ENCODE measurements at places on chromosomes 13 and 19.

DNA sequence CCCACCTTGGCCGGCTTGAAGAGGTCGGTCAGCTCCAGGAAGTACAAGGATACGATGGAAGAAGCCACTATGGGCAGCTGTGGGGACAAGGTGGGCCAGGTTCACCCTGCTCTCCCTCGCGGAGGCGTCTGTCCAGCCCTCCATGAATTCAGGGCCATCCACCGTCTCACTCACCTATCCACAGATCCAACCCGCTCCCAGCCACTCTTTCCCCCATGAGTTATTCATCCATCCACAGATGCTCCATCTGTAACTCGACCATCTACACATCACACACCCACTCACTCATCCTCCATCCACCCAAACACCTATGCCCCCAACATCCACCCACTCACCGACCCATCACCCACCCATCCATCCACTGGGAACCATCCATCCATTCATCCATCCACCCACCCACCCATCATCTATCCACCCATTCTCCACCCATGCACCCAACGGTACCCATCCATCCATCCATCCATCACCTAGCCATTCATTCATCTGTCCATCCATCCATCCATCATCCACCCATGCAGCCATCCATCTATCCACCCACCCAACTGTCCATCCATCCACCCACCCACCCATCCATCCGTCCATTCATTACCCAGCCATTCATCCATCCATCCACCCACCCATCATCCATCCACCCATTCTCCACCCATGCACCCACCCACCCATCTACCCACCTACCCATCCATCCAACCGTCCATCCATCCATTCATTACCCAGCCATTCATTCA is 5.8 kb downstream of the PLPPR3 start:
- DNase-seq = no peak

- no peak for DNase-seq
Measured at GRCh38 chr13:99265162-99265800, 7.1 kb upstream of the GPR18 start.

DNA sequence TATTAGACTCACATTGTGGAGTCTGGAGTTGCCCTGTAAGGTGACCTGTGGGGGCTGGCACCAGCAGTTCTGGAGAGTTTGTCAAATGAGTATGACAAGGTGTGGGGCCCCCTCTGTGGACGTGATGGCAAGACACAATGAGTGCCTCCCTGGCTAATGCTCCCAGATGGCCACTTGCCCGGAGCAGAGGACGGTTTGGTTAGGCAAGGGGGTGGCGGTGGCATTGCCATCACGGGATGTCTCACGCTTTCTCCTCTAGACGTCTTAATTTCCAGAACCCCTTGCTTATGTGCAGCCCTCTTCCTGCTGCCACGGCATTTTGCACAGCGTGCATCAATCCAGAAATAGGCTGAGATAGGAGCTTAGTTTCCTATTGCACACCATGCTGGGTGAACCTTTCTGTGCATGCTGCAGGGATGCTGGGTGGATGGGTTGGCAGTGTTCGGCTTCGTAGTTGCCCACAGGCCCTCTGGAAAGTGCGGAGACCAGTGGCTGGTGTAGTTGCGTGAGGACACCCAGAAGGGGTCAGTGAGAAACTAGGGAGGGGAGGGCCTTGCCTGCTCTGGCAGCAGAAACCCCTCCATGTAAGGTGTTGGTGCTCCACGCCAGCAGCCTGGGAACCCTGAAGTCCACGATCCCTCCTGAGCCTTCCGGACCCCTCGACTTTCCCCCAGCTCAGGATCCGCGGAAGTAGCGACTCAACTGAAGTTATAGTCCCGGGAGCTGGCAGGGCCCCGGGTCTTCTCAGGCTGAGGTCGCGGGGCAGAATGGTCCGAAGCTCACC is 18.1 kb upstream of the LRP3 start:
- DNase-seq = peak; percentile 41

DNA sequence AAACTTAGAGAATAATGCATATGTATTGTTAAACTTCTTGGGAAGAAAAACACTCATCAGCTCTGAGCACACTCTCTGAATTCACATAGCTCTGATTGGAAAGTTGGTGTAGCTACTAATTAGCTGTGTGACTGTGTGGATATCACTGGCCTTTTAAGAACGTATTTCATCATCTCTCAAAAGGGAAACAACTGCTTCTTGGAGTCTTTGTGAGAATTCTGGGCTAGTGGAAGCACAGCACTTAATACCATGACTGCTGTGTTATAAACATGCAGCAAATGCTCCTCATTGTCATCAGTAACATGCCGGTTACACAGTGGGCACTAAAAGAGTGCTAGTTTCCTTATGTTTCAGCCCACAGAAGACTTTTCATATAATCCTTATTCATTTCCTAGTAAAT is 220.9 kb upstream of the CSNK1A1L start:
- no peak for DNase-seq

DNA sequence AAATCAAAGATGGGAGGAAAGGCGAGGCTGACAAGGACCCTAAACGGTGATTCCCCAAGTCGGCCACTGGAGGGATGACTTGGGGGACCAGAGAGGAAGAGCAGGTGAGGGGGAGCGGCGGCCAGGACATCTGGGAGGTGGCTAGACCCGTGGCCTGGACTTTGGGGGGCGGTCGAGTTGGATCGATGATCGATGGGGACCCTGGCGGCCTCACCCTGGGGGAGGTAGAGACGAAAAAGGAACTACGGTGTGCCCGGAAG is 7.7 kb upstream of the CIRBP start:
- DNase-seq = no peak

DNA sequence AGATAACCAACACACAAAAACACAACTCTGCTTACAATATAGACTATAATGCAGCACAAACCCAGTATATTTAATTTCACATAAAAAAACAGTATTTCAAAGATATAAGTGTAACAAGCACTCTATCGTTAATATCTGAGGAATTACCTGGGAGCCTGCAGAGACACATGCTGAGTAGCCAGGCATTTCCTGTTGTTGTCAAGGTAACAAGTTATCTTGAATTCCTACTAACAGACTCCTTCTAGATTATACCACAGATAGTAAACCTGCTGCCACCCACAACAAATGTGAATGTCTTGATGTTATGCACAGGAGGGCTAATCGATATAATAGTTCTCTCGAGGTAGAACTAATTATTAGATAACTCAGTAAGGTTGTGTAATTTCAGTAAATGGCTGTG is 826.0 kb upstream of the PRR20A start:
- no peak for DNase-seq

GRCh38 chr13:43347877-43348276 is 324.5 kb downstream of the DNAJC15 start:
- DNase-seq = no peak

DNA sequence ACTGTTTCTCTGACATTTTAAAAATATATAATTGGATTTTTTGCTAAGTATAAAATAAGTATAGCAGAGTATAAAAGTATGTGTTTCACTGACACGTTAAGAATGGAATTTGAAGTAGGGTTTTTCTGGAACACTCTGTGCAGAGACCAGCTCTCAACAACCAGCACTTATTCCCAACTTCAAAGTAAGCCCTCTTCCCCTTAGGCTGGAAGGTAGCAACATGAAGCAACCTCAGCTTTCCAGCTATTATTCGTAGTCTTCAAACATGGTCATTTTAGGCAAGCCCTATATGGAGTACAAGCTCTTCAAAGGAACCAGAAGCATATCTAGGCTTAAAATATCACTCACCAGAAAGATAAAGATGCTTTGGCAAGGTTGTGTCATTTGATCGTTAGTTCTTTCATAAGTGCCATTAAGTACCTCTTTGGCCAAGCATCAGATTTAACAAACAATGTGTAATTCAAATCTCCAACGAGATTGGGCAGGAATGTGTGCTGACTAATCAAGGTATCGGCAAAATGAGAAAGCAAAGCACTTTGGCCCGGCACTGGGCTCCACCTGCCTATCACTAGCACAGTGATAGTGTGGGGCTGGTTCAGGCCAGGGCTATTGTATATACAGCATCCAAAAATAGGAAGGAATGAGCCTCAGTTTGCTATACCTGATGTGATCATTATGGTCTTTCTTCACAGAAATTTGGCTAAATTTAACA is 95.9 kb upstream of the FREM2 start:
- DNase-seq = no peak

DNA sequence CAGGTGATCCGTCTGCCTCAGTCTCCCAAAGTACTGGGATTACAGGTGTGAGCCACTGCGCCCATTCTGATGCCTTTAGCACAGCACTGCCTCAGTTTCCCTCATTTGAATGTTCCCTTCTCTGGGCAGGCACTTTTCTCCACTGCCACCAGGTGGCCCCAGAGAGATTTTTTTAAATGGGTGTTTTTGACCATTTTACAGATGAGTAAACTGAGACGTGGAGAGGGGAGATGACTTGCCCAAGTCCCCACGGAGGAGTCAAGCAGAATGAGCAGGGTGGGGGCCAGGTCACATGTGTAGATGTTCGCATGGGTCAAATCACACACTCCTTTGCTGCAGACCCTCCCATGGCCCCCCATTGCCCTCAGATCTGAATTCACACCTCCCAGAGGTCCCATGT is 3.2 kb upstream of the PDE4C start:
- no peak for DNase-seq

GRCh38 chr13:106033659-106034058 is 501.8 kb downstream of the EFNB2 start:
- peak; percentile 54 for DNase-seq

DNA sequence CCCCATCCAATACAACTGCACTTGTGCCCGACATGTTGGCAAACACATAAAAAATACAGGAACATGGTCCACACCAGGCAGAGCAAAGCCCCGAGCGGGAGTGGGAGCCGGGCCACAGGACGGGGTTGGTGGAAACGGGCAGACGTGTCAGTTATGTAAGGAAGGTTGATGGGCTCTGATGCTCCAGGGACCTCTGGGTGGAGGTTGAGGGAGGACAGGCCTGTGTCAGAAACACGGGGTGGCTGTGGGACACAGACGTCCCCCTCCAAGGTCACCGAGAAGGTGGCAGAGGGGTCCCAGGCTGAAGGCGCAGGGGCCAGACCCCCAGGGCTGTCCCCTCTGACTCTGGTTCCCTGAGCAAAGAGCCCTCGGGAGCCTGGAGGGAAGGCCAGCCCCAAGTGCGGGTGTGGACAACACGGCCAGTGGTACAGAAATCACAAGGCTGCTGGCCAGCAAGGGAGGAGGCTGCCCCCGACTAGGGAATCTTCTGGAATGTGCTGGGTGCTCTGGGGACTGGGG is 31.4 kb upstream of the C13orf46 start:
- DNase-seq = no peak
